Myocyte (in vitro differentiated cells): ENCODE measurements at places on chromosomes 7 and 10. TPM values are rescaled to one million over a fixed set of nuclear protein-coding genes. Genes with fewer than 3 reads are reported as not detected.

The NEBL gene
- total RNA-seq, result 0.03 TPM in 1 of 2 replicates, not detected in the other

The TCERG1L gene
- not detected in 2 replicates for total RNA-seq

The GNGT1 gene
- 1.3 TPM in 1 of 2 replicates, not detected in the other for total RNA-seq

The HOGA1 gene
- 1.1 and 1.8 TPM in 2 replicates for total RNA-seq

The LRIT1 gene
- total RNA-seq, result 0.11 TPM in 1 of 2 replicates, not detected in the other

The ZNF727 gene
- not detected in 2 replicates for total RNA-seq

The MALSU1 gene
- 71.8 and 94.6 TPM in 2 replicates for total RNA-seq

The ACSL5 gene
- 0.52 and 0.88 TPM in 2 replicates for total RNA-seq

The CPEB3 gene
- 3.9 and 8.6 TPM in 2 replicates for total RNA-seq

The CCNY gene
- total RNA-seq, result 99.7 and 125 TPM in 2 replicates

The SLIT1 gene
- total RNA-seq, result 0.03 and 0.05 TPM in 2 replicates

The NUTM2B gene
- total RNA-seq, result 0.21 and 0.36 TPM in 2 replicates

The CNPY1 gene
- total RNA-seq, result 0.68 and 2.2 TPM in 2 replicates

The LEP gene
- total RNA-seq, result not detected in 2 replicates

The AKR1D1 gene
- total RNA-seq, result not detected in 2 replicates
